ENCODE measurements at places on chromosomes 2 and 18. TPM values are rescaled to one million over a fixed set of nuclear protein-coding genes. Genes with fewer than 3 reads are reported as not detected.
A peak's percentile ranks its signal among the peaks of the same experiment; 100 is the strongest.

The CDCA7 gene
- 66.6 TPM for total RNA-seq

The CD8A gene
- total RNA-seq: 0.44 TPM

The FZD7 gene
- total RNA-seq: 153 TPM

The DSC3 gene
- 2.1 TPM for total RNA-seq

GRCh38 chr18:1846640-1847039, 724.7 kb downstream of the METTL4 start:
- DNase-seq: no peak
- no peaks in the 10 kb centered on the region for H3K36me3 ChIP-seq
- no peaks in the 10 kb centered on the region for H3K4me1 ChIP-seq
- no peaks in the 10 kb centered on the region for H3K27me3 ChIP-seq
- no peak overlapping the region for H3K4me3 ChIP-seq

GRCh38 chr2:120226316-120226715, 3.1 kb upstream of the TMEM185B start:
- peaks cover 53% of the 10 kb centered on the region for H3K27me3 ChIP-seq
- no peak overlapping the region for H3K27ac ChIP-seq
- H3K4me3 ChIP-seq: no peak overlapping the region
- DNase-seq: no peak

DNA sequence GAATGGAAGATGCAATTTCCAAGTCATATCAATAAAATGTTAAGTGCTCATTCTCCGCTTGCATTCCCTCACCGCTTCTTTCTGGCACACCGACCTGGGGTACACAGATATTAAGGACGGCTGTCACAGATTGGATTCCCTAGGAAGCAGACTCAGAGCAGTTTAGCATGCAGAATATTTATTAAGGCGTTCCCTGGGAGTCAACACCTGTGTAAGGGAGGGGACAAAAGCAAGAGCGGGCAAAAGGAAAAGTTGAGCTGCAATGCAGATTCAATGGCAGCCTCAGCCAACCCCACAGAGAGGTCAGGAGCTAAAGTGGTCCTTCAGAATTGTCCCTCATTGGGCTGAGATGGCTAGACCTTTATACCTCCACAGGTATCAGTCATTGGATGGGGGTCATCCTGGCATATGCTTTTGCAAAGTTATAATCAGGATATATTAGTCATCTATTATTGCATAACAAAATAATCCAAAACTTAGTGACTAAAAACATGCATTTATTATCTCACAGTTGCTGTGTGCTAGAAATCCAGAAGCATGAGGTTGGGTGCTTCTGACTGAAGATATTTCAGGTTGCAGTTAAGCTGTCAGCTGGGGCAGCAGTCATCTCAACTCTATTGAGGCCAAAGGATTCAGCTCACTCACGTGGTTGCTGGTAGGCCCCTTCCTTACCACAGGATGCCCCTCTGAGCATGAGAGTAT, 27.0 kb upstream of the INO80D start:
- no peak for DNase-seq
- H3K4me1 ChIP-seq: no peaks in the 10 kb centered on the region
- H3K36me3 ChIP-seq: peaks cover 26% of the 10 kb centered on the region
- H3K27me3 ChIP-seq: no peaks in the 10 kb centered on the region

GRCh38 chr2:28895189-28895893, 874 bp downstream of the WDR43 start:
- H3K4me1 ChIP-seq: peaks cover 38% of the 10 kb centered on the region
- H3K4me3 ChIP-seq: peak overlapping the region; percentile 98
- no peaks in the 10 kb centered on the region for H3K27me3 ChIP-seq
- H3K27ac ChIP-seq: peak overlapping the region; percentile 85
- peak; percentile 27 for DNase-seq

GRCh38 chr2:150063931-150064548, 423.4 kb downstream of the RND3 start:
- H3K27ac ChIP-seq: peak overlapping the region; percentile 88
- H3K27me3 ChIP-seq: no peaks in the 10 kb centered on the region
- H3K4me3 ChIP-seq: peak overlapping the region; percentile 8

DNA sequence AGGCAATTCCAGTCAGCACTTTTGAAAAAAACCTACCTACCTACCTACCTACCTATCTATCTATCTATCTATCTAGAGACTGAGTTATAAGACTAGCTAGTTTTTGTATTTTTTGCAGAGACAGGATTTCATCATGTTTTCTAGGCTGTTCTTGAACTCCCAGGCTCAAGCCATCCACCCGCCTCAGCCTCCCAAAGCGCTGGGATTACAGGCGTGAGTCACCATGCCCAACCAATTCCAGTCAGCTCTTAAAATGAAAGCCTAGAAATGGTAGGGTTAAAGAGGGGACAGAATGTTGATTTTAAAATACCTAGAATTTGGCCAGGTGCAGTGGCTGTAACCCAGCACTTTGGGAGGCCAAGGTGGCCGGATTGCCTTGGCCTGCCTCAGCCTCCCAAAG, 19.1 kb downstream of the MSH2 start:
- H3K27me3 ChIP-seq: no peaks in the 10 kb centered on the region
- DNase-seq: no peak
- peaks cover 76% of the 10 kb centered on the region for H3K36me3 ChIP-seq
- no peaks in the 10 kb centered on the region for H3K4me1 ChIP-seq
- no peak overlapping the region for H3K4me3 ChIP-seq

DNA sequence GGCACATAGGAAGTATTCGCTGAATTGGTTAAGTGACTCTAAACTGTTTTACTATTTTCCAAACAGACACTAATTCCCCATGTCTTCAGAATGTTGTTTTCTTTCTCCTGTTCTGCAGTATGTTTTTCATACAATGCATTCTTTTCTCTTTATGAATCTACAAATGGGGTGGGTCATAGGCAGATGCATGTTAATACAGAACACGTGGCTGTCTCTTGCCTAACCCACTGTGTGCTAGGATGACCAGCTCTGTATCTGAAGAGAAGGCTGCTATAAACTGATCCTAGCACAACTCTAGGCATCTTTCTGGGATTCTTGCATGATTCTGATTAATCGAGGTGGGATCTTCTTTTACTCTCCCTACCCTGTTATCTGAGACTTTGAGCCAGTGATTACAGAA, 826.0 kb downstream of the PLCL1 start:
- no peaks in the 10 kb centered on the region for H3K4me1 ChIP-seq
- no peak overlapping the region for H3K4me3 ChIP-seq
- no peak overlapping the region for H3K27ac ChIP-seq

DNA sequence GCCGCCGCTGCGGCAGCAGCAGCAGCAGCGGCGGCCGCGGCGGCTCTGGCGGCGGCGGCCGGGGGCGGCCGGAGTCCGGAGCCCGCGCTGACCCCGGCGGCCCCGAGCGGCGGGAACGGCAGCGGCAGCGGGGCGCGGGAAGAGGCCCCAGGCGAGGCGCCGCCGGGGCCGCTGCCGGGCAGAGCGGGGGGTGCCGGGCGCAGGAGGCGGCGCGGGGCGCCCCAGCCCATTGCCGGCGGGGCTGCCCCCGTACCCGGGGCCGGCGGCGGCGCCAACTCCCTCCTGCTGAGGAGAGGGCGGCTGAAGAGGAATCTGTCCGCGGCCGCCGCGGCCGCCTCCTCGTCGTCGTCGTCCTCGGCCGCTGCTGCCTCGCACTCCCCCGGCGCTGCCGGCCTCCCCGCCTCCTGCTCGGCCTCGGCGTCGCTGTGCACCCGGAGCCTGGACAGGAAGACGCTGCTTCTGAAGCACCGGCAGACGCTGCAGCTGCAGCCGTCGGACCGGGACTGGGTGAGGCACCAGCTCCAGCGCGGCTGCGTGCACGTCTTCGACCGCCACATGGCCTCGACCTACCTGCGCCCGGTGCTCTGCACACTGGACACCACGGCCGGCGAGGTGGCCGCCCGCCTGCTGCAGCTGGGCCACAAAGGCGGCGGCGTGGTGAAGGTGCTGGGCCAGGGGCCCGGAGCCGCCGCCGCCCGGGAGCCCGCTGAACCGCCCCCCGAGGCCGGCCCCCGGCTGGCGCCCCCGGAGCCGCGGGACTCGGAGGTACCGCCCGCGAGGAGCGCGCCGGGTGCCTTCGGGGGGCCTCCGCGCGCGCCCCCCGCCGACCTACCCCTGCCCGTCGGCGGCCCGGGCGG, 646 bp downstream of the PHLPP1 start:
- no peak overlapping the region for H3K27ac ChIP-seq
- H3K27me3 ChIP-seq: no peaks in the 10 kb centered on the region
- peaks cover 44% of the 10 kb centered on the region for H3K4me1 ChIP-seq
- peaks cover 4% of the 10 kb centered on the region for H3K36me3 ChIP-seq

- H3K27me3 ChIP-seq: no peaks in the 10 kb centered on the region
- H3K36me3 ChIP-seq: no peaks in the 10 kb centered on the region
- H3K27ac ChIP-seq: 0 out of 2 replicates have a peak overlapping the region, but pooled peaks have one; percentile 25
- H3K4me1 ChIP-seq: peaks cover 56% of the 10 kb centered on the region
Measured at GRCh38 chr2:160328811-160329527, 128.9 kb upstream of the ITGB6 start.

Data from WTC11 (cell line).